ENCODE measurements at places on chromosomes 6 and 20.

DNA sequence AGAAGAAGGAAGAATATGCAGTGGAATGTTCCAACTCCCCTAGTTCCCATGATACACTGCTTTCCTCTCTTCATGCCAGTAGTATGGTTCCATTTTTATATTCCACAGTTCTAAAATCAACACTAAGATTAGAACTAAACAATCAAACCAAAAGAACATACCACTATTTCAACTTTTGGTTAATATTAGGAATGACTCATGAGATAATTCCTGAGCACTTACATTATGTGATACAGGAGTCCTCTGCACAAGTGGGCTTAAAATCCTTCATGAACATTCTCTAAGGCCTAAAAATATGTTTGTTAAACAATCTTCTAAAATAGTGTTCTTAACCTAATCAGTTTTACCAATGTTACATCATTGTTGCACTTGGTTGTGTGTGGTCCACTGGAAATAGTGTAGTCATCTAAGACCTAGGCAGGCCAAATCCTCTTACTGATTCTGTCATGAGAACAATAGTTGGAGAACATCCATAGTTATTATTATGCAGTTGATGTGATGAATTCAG is 30.3 kb upstream of the RCAN2 start:
- DNase-seq = no peak

DNA sequence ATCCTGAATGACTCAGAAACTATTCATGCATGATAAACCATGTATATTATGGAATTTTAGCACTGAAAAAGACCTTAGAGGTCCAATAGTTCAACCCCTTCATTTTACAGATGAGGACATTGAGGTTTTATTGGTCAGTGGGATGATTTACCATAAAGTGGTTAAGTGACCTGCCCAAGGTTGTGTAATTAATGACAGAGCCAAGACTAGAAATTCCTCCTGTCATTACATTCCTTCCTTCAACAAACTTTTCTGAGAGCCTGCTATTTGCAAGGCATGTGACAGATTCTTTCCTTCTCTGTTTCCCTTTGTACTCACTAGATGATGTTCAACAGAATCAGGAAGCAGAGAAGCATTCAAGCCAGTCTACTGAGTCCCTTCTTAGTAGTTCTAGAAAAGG is 170.7 kb upstream of the KCNK16 start:
- DNase-seq = no peak

DNA sequence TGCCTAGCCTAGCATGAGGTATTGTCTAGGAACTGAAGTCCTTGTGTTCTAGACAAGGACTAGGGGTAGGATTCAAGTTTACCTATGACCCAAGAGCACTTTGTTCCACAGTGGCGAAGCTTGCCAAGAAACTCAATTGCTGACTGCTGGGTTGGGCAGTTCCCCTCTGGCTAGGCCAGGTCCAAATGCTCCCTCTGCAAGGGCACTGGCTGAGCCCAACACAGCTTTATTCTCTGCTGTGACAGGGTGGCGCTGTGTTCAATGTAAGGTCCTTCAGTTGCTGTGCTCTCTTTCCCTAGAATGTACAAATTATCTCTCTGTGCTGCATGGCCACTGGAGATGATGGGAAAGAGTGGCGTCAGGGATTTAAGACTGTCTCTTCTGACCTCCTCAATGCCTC is 950.8 kb downstream of the HACE1 start:
- no peak for DNase-seq

GRCh38 chr6:65229825-65230224 is 477.2 kb downstream of the EYS start:
- no peak for DNase-seq

GRCh38 chr6:148203970-148204369 is 138.7 kb upstream of the SASH1 start:
- no peak for DNase-seq
